Vein endothelial cell (primary cell): ENCODE measurements at places on chromosomes 2 and 18. TPM values are rescaled to one million over a fixed set of nuclear protein-coding genes. Genes with fewer than 3 reads are reported as not detected.

The BIRC6 gene
- total RNA-seq: 146 and 178 TPM in 2 replicates

The THSD7B gene
- total RNA-seq: under 0.01 TPM in 1 of 2 replicates, not detected in the other

The GKN2 gene
- total RNA-seq: 0.38 and 0.65 TPM in 2 replicates

The MAB21L4 gene
- total RNA-seq: not detected in 2 replicates

The FBXO48 gene
- 0.33 and 0.48 TPM in 2 replicates for total RNA-seq

The GPR17 gene
- total RNA-seq: not detected in 2 replicates

The DUSP19 gene
- 2.5 and 2.6 TPM in 2 replicates for total RNA-seq

The FEV gene
- total RNA-seq: not detected in 2 replicates

The FEZ2 gene
- total RNA-seq: 90.5 and 105 TPM in 2 replicates
